ENCODE measurements at places on chromosomes 2 and 18. TPM values are rescaled to one million over a fixed set of nuclear protein-coding genes. Genes with fewer than 3 reads are reported as not detected.

- DNase-seq = no peak
These were observed 82.7 kb upstream of the ARHGAP28 start for GRCh38 chr18:6646801-6647200.

GRCh38 chr2:60936757-60937156 lies 55.4 kb downstream of the REL start:
- DNase-seq = no peak

- no peak for DNase-seq
These were observed 205.1 kb upstream of the SIX3 start for GRCh38 chr2:44736270-44736942.

GRCh38 chr2:171521361-171522051 lies 768 bp upstream of the CYBRD1 start:
- no peak for DNase-seq

- no peak for DNase-seq
These were observed 30.6 kb downstream of the TMEM17 start for GRCh38 chr2:62475172-62476011.

DNA sequence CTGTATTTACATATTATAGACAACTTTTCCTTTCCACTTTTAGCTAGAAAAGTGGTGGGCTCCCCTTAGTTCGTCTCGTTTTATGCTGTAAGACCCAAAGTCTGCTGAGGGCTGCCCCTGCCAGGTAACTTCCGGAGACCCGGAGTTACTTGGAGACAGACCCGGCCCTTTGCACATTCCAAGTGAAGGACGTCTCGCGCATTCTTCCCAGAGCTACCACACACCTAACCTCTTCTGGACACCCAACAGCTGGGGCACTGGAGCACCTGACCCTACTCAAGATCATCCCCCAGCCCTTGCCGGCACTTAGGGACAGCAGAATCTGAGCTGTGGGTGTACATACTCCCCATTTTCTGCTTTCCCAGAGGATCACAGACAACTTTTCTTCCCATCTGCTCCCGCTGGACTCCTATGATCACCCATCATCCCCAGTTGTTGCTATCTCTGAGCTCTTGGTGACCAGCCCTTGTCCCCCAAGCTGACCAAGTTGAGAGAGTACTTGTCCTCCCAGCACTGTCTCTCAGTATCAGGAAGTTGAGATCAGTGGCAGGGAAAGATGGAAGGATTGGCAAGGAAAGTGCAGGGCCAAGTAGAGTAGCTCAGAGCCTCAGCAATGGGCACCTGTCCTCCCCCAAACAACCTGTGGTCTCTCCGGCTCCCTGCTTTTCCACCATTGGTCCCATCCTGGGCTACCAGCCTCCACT lies 8.4 kb upstream of the SATB2 start:
- no peak for DNase-seq

GRCh38 chr2:181784556-181784955 lies 104.2 kb upstream of the NEUROD1 start:
- no peak for DNase-seq

GRCh38 chr18:54086046-54086802 lies 138.2 kb downstream of the MBD2 start:
- DNase-seq = no peak

DNA sequence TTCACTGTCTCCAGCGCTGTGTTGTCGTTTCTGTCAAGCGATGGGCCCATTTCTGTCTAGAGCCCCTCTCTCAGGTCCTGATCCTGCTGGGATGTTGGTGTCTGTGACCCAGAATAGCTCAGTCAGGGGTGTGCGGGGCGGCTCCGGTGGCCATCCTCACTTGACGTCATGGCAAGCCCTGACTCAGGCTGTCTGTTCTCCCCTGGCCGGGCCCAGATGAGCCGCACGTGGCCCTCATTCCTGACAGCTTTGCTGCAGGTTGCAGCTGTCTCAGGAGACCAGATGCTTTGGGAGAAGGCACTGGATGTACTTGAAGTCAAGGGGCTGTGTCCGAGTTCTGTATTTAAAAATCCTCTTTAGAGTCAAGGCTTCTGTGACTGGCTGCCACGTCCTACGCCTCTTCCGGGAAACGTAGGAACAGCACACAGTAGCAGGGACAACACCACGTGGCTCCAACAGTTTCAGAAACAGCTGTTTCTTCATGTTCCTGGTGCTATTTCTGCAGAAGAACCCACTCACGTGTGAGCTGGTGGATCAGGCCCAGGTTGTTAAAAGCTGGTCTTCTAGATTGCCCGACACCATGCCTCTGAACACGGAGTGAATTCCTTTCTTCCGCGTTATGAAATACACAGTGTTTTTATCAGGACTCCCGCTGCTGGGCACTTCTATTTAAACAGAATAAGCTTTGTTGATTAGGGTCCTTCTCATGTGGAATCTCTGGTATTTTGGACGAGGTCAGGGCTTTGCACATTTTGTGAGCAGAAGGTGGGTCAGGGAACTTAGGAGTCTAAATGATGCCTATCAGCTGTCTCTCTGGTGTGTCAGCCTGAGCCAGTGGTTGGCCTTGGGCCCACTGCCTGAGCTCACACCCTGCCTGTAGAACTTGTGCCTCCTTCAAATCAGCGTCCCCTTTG lies 28.3 kb upstream of the NTSR2 start:
- no peak for DNase-seq

DNA sequence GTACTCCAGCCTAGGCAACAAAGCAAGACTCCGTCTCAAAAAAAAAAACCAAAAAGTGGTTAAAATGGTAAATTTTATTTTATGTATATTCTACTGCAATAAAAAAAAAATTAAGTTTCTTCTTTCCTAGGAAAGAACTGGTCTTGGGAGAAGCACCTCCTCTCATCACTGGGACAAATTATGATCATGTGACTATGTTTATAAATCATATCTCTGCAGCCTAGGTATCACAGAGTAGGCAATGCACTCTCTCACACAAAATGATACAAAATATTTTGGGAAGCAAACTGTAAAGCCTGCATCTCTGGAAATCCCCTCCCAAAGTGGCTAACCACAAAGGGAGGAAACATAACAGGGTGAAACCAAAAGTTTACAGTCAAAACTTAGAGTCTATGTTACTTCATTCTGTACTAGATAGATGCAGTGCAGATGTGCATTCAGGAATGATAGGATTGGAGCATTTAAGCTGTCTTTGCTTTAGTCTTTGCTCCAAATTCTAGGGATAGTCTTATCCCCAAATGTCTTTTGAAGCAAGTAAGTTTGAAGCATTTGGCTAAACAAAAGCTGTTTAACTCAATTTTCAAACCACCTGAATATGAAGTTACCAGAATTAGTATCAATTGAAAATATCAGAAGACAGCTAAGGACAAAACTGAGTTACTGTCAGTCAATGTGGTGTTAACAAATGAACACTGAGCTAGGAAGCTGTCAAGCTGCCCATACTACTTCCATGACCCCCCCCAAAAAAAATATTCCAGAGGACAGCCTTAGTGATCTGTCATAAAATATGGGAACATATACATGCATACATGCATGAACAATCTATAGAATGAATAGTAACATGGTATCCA lies 21.1 kb upstream of the MALT1 start:
- DNase-seq = no peak

GRCh38 chr2:222861411-222862105 lies 722 bp downstream of the ACSL3 start:
- DNase-seq = peak; percentile 65

Gene CRYBA2
- not detected for total RNA-seq

Gene TMSB10
- total RNA-seq = 1,367 TPM

Gene CIB4
- not detected for total RNA-seq

Gene DSEL
- 9.9 TPM for total RNA-seq

Gene LRRTM4
- 18.1 TPM for total RNA-seq
